Sigmoid colon (tissue), 7 donors: ENCODE measurements at places on chromosomes 16 and 17.
A peak's percentile ranks its signal among the peaks of the same experiment; 100 is the strongest.

DNA sequence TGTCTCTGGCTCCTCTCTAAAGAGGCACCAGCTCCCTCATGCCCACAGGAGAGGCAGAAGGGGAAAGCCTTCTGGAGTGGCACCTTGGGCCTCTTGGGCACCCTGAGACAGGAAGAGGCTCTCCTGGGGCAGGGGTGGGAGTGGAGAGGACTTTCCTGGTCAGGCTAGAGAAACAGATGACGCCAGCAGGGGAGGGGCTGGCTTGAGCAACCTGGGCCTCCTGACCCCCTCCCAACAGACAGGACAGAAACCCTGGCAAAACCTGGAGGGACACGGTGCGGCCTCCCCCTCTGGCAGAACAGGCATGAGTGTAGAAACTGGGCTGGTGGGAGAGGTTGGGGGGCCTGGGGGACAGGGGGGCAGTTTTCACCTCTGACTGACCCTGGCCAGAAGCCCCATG lies 6.1 kb downstream of the SMIM5 start:
- DNase-seq, result no peak

DNA sequence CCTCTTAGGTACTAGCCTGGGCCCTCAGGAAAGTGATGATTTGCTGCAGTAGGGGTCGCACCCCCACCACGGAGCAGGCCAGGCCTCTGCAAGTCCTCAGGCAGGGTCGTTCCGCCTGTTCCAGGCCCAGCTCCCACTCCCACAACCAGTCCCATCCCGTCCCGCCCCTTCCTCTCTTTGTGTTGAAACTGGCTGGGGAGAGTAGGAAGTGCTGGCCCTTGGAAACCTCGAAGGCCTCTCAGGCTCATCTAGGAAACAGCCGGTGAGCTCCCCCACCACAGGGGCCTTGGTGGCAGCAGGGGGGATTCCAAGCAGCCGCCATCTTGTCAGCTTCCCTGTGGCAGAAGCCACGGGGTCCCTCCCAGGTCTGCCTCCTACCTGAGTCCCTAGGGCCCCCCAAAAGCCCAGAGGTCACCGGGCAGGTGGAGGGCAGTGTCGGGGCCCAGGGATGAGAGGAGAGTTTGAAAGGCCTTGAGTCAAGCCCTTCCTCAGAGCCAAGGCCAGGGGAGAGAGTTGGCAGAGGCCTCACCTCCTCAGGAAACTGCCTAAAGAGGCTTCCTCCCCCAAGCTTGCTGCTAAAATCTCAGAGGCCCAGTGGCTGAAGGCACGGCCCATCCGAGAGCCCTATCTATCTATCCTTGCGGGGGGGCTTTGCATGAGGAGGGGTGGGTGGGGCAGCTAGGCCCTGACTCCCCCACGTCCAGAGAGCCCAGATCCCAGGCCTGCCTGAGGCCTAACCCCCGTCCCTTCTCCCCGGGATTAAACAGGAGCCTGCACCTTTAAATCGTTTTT lies 22.2 kb downstream of the MMP15 start:
- no peak for DNase-seq

- DNase-seq, result no peak
Observed at GRCh38 chr16:52742052-52742451, 195.1 kb upstream of the TOX3 start.

GRCh38 chr17:40884708-40885512 lies at the start of gene KRT20:
TSS of gene KRT20 (minus strand) at chr17:40885242. CDS start at chr17:40885185, 57 bp downstream.
- no peak for DNase-seq

DNA sequence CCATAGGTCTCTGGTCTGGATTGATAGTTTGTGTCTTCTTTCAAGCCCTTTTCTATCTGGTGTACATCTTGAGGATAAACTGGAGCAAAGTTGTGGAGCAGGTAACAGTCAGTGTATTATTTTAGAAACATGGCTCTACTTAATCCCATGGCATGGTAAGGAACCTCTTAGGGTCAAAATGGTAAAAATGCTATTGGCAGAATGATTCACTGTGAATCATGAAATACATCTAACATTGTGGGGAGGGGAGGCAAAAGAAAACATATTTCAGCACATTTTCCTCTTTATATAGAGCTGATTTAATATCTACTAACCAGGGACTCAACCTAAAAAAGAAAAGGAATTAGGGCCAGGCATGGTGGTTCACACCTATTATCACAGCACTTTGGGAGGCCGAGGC lies 17.9 kb upstream of the ALDH3A2 start:
- DNase-seq, result no peak

GRCh38 chr17:66381701-66382362 lies 79.4 kb downstream of the PRKCA start:
- no peak for DNase-seq

DNA sequence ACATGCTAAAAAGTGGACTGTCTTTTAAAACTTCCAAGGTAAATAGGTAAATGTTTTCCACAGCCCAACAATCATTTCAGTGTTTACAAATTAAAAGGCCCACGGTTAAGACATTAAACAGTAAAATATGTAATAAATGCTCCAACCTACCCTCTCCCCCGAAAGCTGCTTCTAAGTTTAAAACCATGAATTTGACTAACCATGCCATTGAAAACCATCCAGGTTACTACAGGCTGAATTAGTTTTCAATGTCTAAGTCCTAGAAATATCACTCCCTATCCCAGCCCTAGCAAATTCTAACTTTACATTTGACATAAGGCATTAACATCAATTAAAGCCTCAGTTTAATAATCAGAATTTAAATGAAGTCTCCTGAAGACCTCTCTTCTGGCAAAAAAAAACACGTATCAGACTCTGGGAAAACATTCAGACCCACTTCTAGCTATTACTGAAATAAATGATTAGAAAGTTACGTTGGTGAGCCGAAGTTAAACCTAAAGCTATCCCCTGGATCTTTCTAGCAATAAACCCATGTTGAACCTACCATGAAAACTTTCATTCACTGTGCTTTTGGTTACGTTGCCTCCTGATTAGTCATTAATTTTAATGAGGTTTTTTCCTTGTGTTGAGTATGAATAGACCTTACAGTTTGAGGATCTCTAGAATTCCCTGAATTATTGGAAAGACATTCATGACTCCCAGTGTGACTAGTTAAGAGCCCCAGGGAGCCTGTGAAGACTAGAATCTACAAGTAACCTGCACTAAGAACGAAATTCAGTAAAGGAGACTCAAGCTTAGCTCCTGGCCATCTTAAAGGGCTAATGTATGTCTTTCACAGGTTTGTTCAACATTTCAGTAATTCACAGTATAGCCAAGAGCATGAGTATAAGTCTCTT lies 1.7 kb upstream of the POLG2 start:
- no peak for DNase-seq

GRCh38 chr17:57892820-57893595 lies 43.2 kb upstream of the MRPS23 start:
- peak; percentile 99 for DNase-seq

- no peak for DNase-seq
Observed at GRCh38 chr17:57271821-57272220, 15.5 kb downstream of the MSI2 start.

DNA sequence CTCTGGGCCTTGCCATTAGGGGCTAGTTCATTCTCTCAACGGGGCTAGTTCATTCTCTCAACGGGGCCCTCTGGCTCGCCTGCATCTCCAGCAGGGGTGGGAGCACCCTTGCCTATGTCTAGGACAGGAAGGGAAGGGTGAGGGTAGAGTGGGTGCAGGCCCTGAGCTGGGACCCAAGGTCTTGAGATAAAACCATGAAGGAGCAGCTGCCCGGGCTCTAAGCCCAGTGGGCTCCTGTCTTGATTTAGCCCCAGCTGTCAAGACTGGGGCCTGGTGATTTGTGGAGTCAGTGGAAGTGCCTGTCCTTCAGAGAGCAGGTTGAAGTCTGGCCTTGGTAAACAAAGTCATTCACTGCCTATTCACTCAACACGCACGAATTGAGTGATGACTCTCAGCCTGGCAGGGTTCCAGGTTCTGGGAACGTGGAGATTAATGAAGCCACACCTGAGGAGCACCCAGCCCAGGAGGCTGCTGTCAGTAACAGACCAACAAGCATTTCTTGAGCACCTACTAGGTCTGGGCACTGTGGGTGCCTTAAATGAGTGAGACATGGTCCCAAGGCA lies 35.4 kb downstream of the WNT3 start:
- DNase-seq, result no peak

DNA sequence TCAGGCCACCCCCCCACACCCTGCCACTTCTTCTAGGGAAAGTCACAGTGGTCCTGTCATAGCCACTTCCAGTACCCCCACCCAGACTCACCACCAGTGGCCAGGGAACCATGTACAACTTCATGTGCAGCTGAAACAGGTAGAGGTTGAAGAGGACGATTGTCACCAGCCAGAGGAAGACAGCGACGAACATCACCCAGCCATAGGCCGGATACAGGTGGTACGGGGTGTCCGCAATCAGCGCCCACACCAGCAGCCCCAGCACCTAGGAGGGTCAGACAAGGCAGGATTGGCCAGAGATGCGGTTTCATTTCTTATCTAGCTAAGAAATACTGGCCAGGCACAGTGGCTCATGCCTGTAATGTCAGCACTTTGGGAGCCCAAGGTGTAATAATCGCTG lies 16.7 kb downstream of the ARL2BP start:
- peak; percentile 44 for DNase-seq

DNA sequence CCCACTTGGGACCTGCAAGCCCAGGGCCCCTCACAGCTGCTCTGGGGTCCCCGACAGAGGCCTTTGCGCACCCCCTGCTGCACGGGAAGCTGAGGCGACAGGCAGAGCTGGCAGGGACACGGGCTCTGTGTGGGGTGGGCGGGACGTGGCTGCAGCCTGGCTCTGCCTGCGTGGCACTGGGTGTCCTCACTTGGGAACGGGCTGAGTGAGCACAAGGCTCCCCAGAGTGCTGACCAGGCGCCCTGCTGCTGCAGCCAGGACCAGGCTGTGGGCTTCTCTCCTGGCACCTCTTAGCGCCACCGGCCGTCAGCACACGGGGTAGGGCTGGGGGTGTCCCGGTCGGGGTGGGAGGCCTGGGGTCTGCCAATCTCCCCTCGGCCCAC lies 6.6 kb downstream of the C1QTNF8 start:
- DNase-seq, result no peak

GRCh38 chr16:8923199-8923598 lies 40.5 kb downstream of the USP7 start:
- DNase-seq, result no peak

GRCh38 chr16:85556456-85557082 lies 56.6 kb upstream of the GSE1 start:
- DNase-seq, result no peak

DNA sequence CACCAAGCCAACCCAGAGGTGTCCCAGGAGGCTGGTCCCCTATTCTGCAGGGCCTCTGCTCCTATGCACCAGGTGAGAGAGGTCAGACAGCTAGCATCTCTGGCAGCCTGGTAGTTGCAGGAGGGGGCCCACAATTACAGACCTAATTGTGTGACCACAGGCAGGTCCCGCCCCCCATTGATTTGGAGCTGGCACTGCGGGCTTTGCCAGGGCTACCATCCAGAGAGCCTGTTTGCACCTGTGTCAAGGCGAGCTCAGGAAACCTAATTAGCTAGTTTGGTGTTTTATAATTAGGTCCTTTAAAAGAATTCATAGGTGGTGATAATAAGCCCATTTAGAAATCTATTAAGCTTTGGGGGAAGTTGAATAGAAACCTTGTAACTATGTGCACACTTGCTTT lies 90.2 kb downstream of the MRM1 start:
- no peak for DNase-seq

DNA sequence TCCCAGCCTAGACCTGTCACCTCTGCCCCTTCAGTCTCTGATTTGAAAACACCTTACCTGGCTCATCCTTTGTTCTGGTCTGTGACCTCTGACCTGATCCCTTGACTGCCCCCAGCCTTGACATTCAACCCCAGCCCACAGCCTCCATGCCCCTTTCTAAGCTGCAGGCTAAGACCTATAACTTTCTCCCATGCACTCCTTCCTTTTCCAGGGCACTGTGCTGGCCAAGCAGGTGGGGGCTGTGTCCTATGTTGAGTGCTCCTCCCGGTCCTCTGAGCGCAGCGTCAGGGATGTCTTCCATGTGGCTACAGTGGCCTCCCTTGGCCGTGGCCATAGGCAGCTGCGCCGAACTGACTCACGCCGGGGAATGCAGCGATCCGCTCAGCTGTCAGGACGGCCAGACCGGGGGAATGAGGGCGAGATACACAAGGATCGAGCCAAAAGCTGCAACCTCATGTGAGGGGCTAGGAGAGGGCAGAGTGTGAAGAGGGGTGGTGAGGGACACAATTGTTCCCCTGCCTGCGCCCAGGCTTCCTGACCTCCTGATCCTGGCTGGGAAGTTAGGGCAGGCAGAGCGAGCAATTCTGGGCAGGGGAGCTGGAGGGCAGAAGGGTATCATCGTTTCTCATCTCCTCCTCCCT lies 3.3 kb downstream of the RND2 start:
- DNase-seq, result no peak

DNA sequence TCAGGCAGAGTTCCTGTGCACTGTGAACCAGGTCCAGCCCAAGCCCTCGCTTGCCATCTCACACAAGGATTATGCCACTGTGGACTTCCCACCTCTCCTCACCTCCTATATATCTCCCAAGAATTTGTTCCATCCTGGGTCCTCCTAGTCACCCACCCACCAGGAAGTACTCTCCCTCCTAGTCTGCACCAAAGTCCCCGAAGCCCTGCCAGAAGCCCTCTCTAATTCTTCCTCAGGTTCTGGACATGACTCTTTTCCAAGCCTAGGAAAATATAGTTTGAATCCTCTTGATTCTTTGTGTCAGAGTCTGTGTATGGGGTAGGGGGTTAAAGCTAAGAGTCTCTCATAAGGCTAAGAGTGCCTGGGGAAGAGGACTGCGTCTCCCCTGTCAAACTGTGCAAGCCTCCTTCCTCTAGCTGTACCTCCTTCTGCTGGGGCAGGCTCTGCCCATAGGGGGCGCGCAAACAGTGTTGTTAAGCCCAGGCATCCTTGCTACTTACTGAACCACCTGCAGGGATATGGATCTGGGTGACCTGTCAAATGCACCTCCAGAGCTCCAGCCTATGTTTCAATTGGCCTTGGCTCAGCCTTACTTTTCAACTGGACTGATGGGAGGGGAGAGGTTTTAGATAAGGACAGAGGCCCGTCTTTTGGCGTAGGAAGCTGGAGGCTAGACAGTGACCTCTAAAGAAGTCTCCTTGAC lies 16.6 kb upstream of the DLX4 start:
- DNase-seq, result peak; percentile 77
